Kidney capillary endothelial cell (primary cell): ENCODE measurements at places on chromosomes 12 and 14.

DNA sequence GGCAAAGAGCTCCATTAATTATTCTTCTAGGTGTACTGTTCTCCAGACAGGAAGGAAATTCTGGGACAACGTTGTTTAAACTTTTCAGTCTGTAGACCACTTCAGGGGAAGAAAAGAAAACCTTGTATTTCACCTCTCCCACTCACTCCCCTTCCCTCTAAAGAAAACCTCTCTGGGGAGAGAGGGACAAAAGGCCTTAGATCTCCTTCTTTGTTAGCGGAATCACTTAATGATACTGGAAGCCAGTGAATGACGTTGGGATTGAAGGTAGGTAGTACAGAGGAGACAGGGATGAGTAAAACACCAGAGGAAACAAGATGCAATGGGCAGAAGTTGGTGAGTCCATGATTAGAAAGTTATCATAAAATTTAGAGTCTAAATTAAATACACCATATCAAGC lies 38.7 kb upstream of the SGPP1 start:
- DNase-seq = no peak

- DNase-seq = no peak
These were observed 75.9 kb upstream of the CRY1 start for GRCh38 chr12:107169200-107169599.

GRCh38 chr12:38998887-38999482 lies 93.6 kb upstream of the CPNE8 start:
- no peak for DNase-seq

DNA sequence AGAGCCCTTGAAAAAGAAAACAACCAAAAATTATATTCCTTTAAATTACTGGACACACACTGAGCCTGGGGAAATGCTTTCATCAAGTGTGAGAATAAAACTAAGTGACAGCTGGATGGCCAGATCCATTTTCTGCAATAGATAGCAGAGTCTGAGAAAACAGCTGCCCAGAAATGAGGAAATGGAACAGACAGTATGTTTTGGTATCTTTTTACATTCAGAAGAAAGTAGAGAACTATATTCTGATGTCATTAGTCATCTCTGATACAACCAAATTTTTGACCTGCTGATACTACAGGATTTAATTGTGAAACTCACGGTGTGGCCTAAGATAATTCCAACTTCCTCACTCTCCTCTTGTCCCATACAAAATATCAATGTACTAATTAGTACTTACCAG lies 78.2 kb downstream of the HMGA2 start:
- no peak for DNase-seq

DNA sequence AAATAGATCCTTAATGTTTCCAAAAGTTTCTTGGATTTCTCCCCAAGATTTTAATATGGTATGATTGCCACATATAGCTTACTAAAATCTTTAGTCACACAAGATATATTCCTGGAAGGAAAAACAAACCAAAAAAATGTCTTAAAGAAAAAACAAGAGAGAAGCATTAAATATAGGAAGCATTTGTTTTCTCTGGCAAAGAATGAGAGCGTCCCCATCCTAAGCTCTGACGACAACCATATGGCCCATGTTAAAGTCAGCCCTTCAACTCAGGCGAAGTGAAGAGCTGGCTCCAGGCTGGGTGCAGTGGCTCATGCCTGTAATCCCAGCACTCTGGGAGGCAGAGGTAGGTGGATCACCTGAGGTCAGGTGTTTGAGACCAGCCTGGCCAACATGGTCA lies 35.6 kb downstream of the GCH1 start:
- no peak for DNase-seq

DNA sequence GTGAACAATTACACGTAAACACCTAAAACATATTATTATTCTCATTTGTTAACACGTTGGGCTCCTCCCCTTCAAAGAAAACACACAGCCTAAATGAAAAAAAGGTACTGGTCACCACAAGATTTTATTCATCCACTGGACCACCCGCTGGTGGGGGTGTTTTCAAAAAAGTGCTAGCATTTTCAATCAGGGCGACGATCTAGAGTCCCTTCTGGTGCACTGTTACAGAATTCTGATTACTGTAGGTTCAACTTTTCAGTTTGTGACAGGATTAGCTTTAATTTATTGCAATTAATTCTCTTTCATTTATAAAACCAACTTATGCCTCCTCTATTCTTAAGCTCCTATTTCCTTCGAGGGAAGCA lies 443 bp downstream of the MAGOHB start:
- peak; percentile 15 for DNase-seq

DNA sequence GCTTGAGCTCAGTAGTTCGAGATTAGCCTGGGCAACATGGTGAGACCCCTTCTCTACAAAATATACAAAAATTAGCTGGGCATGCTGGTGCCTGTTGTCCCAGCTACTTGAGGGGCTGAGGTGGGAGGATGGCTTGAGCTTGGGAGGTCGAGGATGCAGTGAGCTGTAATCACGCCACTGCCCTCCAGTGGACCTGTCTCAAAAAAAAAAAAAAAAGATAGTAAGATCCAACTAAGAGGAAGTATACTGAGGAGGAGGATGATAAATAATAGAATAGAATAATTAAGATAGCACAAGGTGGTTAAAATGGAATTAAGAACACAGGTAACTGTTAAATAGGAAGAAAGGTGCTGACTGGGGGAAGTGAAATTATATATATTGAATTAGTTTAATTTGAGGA lies 37.0 kb upstream of the BAZ1A start:
- DNase-seq = no peak

DNA sequence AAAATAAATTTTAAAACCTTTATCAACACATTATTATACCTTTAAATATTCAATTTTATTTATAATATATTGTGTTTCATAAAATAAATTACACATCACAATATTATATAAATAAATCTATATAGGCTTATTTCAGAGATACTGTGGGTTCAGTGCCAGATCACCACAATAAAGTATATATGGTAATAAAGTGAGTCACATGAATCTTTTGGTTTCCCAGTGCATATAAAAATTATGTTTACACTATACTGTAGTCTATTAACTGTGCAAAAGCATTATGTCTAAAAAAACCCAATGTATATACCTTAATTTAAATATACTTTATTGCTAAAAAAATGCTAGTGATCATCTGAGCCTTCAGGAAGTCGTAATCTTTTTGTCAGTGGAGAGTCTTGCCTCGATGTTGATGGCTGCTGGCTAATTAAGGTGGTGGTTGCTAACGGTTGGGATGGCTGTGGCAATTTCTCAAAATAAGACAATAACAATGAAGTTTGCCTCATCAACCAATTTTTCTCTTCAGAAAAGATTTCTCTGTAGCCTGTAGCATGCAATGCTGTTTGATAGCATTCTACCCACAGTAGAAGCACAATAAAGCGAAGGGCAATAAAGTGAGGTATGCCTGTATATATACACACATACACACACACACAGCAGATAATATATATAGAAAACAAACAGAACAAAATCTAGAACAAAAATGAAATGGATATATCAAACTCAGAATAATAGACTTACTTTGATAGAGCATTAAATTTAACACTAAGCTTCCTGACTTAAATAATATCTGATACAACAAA lies 32.4 kb downstream of the CCDC59 start:
- no peak for DNase-seq

DNA sequence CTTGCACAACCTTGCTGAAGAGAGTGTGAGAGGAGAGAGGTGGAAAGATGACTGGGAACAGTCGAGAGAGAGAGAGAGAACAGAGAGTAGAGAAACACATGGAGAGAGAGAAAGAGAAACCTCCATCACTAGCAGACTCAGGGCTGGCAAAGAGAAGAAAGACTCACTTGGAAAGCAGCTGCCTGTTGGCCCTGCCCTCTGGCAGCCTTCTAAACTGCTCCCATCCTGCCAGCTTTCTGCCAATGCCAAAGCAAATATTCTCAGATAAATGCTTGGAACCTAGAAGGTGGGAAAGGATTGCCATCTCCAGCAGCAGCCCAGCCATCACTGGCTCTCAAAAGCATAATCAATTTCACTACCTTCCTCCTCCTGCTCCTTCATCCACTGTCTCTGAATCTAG lies 107.9 kb upstream of the WSCD2 start:
- DNase-seq = no peak

- no peak for DNase-seq
These were observed 11.5 kb downstream of the RAD51B start for GRCh38 chr14:67831113-67831512.

- DNase-seq = no peak
These were observed 110.0 kb upstream of the AMIGO2 start for GRCh38 chr12:47189728-47190127.

GRCh38 chr14:41154143-41154807 lies 452.4 kb upstream of the LRFN5 start:
- no peak for DNase-seq

DNA sequence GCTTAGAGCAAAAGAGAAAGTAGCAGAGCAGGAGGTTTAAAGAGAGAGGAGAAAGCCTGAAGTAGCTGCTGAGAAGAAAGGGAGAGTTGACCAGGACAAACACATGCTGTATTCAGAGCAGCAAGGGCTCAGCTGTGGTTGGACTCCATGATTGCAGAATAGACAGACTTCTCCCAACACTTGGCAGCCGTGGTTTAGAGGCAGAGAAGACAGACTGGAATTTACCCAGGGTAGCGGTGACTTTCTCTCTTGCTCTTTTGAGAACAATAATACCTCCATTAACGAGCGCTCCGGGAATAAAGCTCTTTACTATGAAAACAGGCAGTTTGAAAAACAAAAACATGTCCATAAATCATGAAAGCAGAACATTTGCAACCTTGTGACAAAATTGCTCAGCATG lies 21.4 kb upstream of the IGF1 start:
- DNase-seq = no peak

GRCh38 chr14:58777541-58777979 lies 139.8 kb downstream of the DACT1 start:
- DNase-seq = no peak

GRCh38 chr12:3458041-3458440 lies 33.0 kb upstream of the PRMT8 start:
- no peak for DNase-seq

DNA sequence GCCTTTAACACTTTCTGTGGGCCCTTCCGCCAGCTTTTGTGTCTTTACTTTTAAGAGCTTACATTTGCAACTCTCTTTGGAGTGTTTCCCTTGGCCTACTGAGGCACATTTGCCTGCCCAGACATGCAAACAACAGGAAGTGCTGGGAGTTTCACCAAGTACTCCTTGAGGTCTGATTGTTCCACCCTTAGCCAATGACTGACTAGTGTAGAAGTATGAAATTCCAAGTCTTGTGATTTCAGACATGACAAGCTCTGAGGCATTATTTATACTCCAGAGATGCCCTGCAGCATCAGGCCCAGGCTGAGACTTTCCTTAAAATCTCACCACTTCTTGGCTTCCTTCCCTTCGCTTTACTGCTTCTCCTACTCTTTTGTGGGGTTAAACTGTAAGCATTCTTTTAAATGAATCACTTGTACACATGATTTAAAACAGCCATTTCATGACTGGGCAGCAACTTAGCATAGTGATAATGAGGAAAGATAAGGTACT lies 174.1 kb downstream of the SLC6A15 start:
- DNase-seq = no peak

- DNase-seq = no peak
These were observed 16.0 kb downstream of the METTL3 start for GRCh38 chr14:21494902-21495762.

- no peak for DNase-seq
These were observed 29.7 kb downstream of the CCDC85C start for GRCh38 chr14:99574099-99574880.

DNA sequence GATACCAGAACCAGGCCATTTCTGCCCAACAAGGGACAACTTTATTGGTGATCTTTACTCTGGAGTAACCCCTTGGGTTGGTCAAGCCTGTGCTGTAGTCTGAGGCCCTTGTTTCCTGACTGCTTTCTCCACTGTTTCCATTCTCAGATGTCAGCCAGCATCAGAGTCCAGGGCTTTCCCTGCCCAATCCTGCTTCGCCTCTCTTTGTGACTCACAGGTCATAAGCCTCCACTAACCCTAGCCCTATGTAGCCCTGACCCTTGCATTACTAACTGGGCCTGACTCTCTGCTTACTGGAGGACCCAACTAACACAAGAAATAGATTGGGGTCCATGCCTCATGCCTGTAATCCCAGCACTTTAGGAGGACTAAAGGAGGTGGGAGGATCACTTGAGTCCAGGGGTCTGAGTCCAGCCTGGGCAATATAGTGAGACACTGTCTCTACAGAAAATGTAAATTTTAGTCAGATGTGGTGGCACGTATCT lies 8.6 kb upstream of the SNRNP35 start:
- DNase-seq = no peak

GRCh38 chr12:62933220-62933601 lies 1.7 kb downstream of the PPM1H start:
- no peak for DNase-seq

DNA sequence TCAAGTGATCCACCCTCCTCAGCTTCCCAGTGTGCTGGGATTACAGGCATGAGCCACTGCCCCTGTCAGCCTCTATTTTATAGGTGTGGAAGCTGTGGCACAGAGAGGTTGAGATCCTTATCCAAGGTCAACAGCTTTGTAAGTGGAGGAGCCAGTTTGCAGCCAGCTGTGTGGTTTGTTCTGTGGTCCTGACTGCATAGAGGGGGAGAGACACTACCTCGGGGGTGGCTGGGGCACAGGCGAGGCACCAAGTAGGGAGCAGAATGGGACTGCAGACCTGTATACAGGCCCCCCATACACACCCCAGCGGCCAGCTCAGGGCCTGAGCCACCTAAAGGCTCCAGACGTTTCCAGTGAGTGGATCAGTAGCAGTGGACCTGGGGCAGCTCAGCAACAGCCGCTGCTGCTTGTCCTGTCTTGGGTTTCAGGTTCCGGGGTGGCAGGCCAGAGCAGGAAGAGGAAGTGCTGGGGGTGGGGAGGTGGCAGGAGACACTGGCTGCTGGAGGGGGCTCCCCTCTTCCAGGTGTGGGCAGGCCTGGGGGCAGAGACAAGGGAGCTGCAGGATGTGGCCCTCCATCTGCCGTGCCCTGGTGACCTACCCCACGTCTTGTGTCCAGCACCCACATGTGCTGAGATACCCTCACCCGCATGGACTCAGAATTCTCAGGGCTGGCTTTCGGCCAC lies 11.0 kb downstream of the ORAI1 start:
- DNase-seq = no peak

DNA sequence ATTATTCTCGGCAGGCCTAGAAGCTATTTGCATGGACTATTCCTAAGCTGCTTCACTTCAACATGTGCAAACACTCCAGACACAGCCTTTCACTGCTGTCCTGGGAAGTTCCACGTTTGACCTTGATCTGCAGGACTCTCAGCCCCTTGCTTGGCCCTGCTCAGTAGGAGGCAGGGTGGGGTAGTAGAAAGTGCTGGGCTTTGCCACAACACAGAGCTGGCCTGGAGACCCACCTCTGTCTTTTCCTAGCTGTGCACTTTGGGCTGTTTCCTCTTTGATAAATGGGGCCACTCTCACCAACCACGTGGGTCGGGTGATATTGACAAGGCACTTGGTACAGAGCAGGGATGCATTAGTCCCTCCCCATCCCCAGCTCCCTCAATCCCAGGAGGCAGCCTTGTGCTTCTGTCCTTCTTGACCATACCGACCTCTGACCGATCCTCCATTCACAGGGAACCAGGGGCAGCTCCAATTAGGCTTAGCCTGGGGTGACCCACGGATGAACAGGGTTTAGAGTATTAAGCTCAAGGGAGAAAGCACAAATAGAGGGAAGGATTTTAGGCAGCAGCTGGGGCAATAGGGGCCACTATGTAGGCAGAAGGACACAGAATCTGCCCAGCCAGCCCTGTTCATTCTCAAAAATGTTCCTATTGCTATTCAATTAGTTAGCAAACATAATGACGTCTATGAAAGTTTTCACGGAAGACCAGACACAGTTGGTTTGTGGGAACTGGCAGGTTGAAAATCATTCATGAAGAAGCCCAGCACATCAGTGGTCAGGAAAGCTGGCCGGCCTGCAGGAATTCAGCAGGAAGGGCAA lies 63.3 kb downstream of the SYNE3 start:
- DNase-seq = no peak
